ENCODE measurements at places on chromosomes 3 and 15.

- DNase-seq = peak; percentile 47
These were observed 681.3 kb downstream of the ROBO1 start for GRCh38 chr3:79086514-79086913.

DNA sequence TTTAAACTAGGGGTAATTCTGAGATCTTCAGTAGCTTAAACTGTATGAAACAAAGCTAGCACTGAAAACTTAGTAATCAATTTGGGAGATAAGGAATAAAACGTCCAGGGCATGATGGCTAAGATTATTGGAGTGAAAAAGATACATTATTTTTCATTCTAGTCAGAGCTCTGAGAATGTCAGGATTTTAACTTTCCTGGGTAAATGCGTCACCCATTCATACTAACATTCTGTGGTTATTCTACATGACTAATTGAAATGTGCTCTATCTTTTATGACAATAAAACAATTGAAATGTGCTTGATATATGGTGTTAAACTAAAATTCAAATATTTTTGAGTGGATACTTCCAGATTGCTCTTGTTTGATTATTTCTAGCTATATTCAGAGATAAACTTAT is 626.0 kb downstream of the EDEM1 start:
- no peak for DNase-seq

GRCh38 chr3:174462916-174463315 is 396.2 kb upstream of the NAALADL2 start:
- DNase-seq = no peak

GRCh38 chr15:81331600-81331999 is 7.7 kb upstream of the STARD5 start:
- DNase-seq = peak; percentile 40

Measured in ureter (tissue), 1 donor.